ENCODE measurements at places on chromosomes 4 and X.

GRCh38 chr4:108596344-108596743 lies 24.0 kb upstream of the RPL34 start:
- no peak for DNase-seq

DNA sequence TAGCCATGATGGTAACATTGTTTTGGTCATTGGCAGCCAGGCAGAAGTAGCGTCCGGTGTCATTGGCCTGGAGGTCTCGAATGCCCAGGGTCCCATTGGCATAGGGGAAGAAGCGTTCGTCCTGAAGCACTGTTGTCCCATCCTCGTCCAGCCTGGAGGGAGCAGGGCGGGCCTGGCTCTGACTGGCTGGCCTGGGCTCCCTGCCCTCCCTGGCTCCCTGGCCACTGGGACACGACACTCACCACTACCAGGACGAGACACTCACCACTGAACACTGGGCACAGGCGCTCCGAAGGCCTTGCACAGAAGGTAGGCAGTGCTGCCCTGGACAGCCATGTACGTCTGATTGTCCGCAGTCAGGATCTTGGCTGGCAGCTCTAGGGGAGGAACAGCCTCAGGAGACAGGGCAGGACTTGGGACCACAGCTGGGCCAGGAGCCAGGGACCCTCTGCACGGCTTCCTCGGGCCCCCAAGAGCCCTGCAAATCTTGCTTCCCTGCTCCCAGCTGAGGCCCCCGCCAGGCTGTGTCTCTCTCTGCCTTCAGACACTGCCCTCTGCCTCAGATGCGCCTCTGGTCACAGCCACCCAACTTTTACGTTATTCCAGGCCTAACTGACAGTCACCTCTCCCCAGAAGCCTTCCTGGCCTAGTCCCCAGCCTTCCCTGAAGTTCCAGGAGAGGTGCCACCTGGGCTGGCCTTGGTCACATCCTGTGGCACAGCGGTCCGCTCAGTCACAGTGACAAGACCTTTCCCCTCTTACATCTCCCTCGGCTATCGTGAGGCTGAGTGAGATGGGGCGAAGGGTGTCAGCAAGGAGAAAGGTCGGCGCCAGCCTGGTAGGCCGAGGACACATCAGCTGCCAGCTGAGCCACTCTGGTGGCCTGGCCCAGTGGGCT lies 17.1 kb downstream of the L1CAM start:
- DNase-seq, result no peak

- DNase-seq, result no peak
Measured at GRCh38 chr4:86380181-86380724, 20.4 kb upstream of the MAPK10 start.

DNA sequence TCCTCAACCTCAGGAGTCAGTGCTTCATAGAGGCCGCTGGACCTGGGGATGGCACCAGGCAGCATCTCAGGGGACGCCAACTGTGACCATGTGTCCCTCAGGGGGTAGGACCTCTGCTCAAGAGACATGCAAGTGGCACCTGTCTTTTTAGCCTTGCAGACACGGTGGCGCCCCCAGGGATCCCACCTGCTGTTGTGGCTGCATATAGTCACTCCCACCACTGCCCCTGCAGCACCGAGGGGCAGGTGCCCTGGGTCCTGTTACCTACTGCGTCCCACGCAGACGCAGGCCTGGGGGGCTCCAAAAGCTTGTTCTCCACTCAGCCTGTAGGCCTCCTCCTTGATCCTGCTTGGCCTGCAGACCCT lies 2.5 kb downstream of the MYL5 start:
- DNase-seq, result no peak

DNA sequence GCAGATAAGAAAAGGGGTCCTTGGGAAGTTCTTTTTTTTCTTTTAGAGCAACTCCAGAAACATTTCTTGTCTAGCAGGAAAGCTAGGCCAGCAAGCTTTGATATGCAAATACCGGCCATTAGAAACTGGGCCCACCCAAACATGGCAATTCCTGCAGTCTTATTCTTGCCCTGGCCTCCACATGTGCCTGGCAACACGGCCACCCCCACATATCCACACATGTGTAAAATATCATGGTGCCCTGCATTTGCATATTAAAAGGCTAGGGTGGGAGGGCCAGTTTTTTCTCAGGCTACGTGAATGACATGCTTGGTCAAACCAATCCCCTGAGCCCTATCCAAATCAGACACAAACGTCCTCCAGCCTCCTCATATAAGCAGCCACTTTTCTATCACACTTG lies 171.7 kb upstream of the ZCCHC13 start:
- no peak for DNase-seq

All from stimulated activated naive CD4-positive, alpha-beta T cell treated with Interleukin-2 at 50 U/mL for 16 hours (primary cell).